ENCODE measurements at places on chromosomes 11 and 22. TPM values are rescaled to one million over a fixed set of nuclear protein-coding genes. Genes with fewer than 3 reads are reported as not detected.

Gene SCGB1D2
- not detected for total RNA-seq

Gene OR52R1
- total RNA-seq: not detected

Gene LRP4
- total RNA-seq: 7.5 TPM

Gene SEC14L2
- 18.8 TPM for total RNA-seq

Gene KLHL35
- total RNA-seq: 4.7 TPM

Gene NXF1
- 63.2 TPM for total RNA-seq

Gene OR5P2
- not detected for total RNA-seq

Gene KRTAP5-5
- total RNA-seq: not detected

Gene RBMXL2
- not detected for total RNA-seq

Gene RIBC2
- not detected for total RNA-seq

Gene CDPF1
- 9.0 TPM for total RNA-seq

Gene PGM2L1
- 11.4 TPM for total RNA-seq

Gene CCDC73
- not detected for total RNA-seq

Gene KCNJ1
- not detected for total RNA-seq

Gene FAM181B
- 0.05 TPM for total RNA-seq
